ENCODE measurements at places on chromosomes 16 and 17.
A peak's percentile ranks its signal among the peaks of the same experiment; 100 is the strongest.

- DNase-seq, result no peak
Observed at GRCh38 chr17:3032258-3033247, 30.9 kb downstream of the OR1D5 start.

GRCh38 chr17:50558941-50559614 lies 1.4 kb upstream of the CACNA1G start:
- no peak for DNase-seq

GRCh38 chr16:56608876-56609462 lies 585 bp downstream of the MT2A start:
- DNase-seq, result peak; percentile 52

- no peak for DNase-seq
Observed at GRCh38 chr16:84988328-84989080, 22.8 kb downstream of the ZDHHC7 start.

DNA sequence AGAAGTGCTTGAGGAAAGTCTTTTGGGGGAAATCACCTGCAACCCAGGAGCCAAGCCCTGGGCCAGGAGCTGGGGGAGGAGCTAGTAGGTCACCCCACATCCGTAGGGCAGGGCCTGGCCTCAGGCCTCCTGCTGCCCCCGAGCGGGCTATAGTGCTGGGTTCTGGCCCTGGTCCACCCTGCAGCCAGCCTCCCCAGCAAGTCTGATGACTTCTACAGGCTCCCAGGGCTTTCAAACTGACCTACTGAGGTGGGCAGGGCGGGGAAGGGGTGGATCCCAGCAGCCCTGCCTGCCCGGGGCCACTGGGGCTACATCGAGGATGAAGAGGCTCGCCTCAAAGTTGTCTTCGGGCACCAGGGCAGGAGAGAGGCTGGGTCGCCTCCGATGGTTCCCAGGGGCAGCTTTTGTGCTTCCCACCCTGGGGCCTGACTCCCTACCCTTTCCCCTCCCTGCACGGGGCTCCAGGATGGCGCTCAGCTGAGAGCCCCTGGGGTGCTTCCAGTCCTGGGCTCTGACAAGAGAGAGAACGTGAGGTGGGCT lies 5.0 kb downstream of the CENPX start:
- DNase-seq, result no peak

GRCh38 chr17:27466743-27467375 lies 10.6 kb downstream of the KSR1 start:
- no peak for DNase-seq

DNA sequence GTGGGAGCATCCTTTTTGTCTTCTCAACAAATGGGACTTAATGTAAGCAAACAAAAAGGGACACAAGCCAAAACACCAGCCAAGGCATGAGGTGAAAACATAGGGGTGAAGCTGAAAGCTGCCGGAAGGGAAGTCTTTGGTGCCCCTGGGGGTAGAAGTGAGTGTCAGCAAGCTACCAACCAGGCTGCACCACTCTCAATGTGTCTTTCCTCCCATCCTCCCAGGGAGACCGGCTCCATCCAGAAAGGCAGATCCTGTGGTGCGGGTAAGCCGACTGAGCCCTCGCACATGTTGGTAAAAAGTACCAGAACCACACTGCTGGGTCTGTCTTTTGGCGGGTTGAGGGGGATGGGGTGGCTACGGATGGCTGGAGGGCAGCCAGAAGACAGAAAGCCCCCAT lies 52.0 kb upstream of the SREBF1 start:
- no peak for DNase-seq

DNA sequence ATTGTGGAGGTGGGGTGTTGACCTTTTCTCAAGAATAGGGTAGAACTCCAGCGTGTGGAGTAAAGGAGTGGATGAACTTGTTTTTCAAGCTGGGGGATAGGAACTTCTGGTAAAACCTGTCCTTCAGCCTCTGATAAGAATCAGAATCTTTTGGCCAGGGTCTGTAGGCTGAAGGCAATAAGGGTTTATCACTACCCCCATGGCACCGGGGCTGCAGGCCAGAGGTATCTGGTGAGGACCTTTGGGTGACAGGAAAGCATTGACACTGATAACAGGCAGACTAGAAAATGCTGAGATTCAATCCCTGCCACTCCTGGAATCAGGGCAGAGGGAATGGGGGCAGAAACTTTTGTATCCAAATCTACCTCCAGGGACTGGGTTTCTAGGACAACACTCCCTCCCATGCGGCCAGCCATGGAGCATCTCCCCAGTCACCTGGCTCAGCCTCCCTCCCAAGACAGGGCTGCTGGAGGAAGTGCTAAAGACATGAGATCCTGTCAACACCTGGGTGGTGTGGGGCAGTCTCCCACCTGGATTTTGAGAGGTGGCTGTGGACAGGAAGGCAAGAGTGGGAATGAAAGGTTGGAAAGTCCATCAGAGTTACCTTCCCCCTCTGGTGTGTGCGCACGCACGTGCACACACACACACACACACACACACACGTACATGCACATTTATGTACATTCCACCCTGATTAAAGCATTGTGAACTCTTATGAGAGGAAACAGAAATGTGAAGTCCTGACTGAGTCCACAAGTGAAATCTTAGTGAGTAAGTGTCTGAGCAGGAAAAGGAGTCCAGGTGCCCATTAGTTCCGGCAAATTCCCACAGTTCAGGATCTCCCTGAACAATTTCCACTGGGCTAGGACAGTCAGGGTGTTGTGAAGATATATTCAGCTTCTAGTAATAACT lies 53.1 kb upstream of the MARCHF10 start:
- DNase-seq, result peak; percentile 8

DNA sequence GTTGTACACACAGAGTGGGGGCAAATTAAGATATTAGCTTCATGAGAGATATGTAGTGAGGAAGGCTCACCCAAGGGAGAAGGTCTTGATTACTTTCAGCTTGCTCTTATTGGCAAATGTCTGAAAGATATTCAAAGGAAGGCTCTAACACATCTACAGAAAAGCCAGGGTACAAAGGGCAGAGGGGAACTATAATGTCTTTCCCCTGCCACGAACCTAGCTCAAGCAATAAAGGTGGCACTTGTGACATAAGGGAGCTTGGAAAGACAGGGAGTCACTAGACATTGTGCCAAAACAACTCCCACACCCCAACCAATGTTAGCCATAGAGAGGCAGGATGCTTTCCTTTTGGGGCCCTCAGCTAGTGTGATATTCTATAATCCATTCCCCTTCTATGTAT lies 52.2 kb upstream of the SOX9 start:
- no peak for DNase-seq

- no peak for DNase-seq
Observed at GRCh38 chr16:52547834-52548215, 882 bp upstream of the TOX3 start.

DNA sequence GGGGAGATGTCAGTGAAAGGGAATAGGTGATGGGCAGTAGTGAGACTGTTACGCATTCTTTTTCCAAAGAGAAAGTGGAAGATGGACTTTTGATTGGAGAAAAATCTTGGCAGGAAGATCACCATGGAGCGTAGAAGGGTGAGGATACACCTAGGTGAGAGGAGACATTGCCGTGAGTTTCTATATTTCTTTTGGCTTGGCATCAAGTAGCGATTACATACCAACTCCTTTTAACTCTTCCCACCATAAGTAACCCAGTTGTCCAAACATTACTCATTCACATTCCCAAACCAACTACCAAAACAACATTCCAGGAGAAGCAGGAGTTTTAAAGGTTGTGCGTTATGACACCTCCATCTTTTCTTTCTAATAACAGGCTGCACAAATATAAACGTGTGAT lies 10.7 kb upstream of the KRT28 start:
- DNase-seq, result peak; percentile 13

- DNase-seq, result no peak
Observed at GRCh38 chr17:50130559-50131305, 772 bp upstream of the SAMD14 start.
